ENCODE measurements at places on chromosomes 16 and 17. TPM values are rescaled to one million over a fixed set of nuclear protein-coding genes. Genes with fewer than 3 reads are reported as not detected.
A peak's percentile ranks its signal among the peaks of the same experiment; 100 is the strongest.

Gene PPP1R27
- not detected for total RNA-seq

GRCh38 chr17:39673335-39674081 is 5.3 kb downstream of the PNMT start:
- no peak for DNase-seq

Gene FAM234A
- 29.1 TPM for total RNA-seq

GRCh38 chr17:2068519-2069051 is 13.7 kb downstream of the HIC1 start:
- peak; percentile 96 for DNase-seq

- peak; percentile 83 for DNase-seq
These were observed 12.1 kb downstream of the HSD3B7 start for GRCh38 chr16:30996985-30997724.

DNA sequence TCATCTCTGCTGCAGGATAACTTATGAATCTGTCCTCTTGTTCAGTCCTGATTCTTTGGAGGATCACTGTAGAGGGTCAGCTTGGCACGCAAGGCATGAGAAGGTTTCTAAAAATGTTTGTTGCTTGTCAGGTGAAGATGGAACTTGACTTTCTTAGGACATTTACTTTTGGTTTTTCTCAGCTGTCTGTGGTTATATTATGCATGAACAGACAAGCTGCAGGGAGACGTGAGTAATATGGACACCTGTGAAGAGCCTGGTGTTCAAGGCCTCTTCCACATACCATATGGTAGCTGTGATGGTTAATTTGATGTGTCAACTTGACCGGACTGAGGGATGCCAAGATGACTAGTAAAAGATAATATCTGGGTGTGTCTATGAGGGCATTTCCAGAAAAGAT is 270.2 kb upstream of the CPHXL start:
- DNase-seq, result peak; percentile 43

DNA sequence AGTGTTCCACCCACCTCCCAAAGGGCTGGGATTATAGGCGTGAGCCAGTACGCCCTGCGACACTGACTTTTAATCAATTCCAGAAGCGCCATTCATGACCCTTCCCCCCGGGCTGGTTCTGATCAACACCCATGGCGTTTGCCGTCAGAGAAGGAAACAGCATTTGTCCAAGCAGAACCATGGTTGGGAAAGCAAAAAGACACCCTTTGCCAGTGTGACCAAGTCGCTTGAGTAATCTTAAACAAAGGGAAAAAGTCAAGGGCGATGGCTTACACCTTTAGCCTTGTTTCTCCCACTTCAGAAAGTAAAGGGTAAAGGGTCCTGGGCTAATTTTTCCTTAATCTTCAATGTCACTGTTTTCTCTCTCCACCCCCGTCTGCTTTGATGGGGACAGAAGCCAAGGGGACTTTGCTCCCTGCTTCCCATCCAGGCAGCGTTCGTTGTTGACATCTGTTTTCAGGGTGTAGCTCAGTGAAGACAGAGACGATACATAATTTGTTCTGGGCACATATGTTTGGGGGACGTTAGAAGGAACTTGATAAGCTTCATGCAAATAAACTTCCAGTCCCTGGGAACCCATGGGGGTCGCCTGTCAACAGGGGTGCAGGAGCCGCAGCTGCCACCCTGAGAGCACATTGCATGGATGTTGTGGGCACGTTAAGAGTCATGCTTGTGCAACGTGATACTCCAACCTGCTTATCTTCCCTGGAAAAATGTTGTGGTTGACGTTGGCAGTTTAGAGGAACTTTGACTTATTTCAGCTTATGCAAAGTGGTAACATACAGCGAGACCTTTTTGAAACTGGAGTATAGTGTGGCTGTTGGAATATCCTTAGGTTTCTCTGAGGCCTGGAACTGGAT is 50.6 kb upstream of the TANGO6 start:
- DNase-seq, result peak; percentile 77

Gene ADORA2B
- 37.1 TPM for total RNA-seq

DNA sequence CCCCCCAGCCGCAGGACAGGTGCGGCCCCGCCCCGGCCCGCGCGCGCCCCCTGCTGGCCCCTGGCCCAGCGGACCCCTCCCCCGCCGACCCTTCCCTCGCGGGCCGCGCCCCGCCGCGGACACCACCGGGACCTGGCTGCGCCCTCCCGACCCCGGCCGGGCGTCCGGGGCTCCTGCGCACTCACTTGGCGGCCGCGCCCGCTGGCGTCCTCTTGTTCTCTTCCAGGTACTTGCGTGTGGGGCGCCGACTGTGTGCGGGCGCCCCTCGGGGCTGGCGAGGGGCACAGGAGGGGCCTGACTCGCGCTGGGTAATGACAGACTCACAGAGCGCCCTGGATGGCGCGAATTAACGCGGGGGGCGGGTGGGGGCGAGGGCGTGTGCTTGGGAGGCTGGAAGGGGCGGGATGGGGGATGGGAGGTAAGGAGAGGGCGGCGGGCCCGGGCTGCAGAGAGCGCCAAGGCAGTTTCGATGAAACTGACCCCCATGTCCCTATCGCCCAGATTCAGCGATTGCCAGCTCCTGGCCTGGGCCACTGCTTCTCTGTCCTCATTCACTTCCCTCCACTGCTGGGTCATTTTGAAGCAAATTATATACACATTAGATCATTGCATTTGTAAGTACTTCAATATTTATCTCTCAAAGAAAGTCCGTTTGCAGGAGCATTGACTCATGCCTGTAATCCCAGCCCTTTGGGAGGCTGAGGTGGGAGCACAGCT is 445 bp upstream of the DBNDD1 start:
- peak; percentile 80 for DNase-seq

- DNase-seq, result no peak
These were observed 34.9 kb downstream of the NDEL1 start for GRCh38 chr17:8470447-8471047.

DNA sequence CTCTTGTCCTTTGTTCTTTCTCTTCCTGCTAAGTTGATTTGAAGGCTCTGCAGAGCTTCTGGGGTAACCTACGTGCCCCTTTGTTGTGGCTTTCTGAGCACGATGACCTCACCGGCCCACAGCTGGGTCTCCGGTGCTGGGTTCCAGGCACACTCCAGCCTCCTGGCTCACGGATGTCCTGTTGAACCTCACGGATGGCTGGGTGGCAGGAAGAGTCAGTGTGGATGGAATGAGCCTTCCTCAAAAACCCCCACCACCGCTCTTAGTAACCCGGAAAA is 116.0 kb downstream of the SOCS1 start:
- DNase-seq, result peak; percentile 56

DNA sequence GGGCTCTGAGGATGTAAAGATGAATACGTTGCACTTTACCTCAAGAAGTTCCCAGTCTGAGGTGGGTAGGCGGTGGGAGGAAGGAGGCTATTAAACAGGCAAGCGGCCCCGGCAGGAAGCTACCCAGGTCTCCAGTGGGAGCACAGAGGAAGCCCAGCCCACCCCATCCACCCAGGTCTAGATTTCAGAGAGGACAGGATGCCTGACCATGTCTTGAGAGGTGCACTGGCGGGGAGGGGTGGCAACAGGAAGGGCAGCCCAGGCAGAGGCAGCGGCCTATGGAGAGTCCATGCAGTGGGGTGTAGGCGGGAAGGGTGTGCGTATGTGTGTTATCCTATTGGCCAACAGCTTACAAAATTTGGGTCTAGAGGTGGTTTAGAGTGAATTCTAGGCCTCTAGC is 13.9 kb downstream of the SARM1 start:
- no peak for DNase-seq

GRCh38 chr16:50941681-50942080 is 199.8 kb downstream of the CYLD start:
- DNase-seq, result no peak

- DNase-seq, result no peak
These were observed 54.1 kb downstream of the XYLT1 start for GRCh38 chr16:17416461-17417311.

DNA sequence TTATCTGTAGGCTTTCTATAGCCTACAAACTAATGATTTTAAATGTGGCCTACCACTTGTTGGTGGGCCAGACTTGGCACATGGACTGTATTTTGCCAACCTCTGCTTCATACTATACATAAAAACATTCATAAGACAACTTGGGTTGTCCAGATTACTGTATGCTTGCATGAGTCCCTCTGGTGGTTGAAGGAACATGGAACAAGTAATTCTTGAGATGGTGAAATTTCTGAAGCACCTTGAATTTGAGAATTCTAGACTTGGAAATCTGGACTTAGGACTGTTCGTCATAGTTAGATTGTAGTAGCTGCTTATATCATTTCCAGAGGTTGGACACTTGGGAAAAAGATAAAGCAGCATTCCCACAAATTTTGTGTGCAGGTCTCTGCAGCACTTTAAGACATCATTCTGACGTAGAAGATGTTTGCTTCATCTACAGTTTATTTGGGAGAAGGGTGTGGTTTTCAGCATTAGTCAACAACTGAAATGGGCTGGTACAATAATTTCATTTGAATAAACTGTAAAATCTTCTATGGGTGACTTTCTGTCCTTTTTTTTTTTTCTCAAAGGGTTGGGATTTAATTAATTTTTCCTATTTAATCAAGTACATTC is 31.2 kb downstream of the NFATC3 start:
- no peak for DNase-seq
